ENCODE measurements at places on chromosomes 5 and 9.

- no peak for DNase-seq
Measured at GRCh38 chr5:180138214-180138975, 66.8 kb upstream of the RNF130 start.

GRCh38 chr5:59212596-59212995 is 629.7 kb downstream of the RAB3C start:
- no peak for DNase-seq

DNA sequence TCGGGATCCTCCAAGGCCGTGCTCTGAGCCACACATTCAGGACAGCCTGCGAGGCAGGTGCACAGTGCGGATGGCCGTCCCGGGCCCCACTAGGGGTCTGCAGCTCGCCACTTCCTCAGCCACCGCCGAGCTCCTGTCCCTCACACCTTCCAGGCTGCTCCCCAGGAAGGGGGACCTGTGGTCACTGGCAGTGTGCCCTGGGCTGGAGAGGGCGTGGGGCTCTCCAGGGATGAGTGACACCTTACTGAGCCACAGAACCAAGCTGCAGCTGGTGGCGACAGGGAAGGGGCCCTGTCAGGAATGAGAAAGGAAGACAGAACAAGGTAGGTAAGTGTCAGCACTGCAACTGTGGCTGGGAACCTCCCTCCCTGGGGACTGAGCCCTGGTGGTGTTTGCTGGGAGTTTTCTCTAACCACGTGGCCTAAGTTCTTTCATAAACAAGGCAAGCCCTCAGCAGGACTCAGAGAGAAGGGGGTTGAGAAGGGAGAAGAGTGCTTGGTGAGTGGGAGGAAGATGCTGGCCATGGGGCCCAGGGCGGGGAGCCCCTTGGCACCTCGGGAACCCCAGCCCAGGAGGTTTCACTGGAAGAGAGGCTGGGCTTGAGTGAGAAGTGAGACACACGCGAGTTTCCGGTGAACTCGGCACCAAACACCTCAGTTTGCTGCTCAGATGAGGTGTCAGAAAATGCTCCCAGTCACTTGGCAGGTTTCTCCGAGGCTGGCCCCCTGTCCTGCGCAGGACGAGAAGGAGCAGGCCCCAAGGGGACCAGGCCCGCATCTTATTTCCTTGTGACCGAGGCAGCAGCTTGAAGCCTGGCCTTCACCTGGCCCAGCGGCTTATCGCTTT is 5.2 kb downstream of the IL13 start:
- DNase-seq: no peak

DNA sequence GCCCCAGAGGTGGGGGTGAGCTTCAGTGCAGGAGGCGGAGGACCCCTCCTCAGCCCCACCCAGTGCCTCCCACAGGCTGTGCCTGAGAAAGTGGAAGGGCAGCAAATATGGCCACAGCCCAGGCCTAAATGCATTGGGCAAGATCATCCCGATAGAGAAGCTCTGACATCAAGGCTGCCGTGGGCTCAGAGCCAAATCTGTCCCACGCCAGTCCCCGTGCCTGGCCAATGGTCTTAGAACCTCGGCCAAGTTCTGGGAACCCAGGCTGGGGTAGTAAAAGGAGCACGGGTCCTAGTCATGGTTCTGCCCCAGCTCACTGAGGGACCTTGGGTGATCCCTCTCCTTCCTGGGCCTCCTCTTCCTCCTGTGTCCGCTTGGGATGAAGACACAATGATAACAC is 27.7 kb upstream of the TNIP1 start:
- DNase-seq: no peak

DNA sequence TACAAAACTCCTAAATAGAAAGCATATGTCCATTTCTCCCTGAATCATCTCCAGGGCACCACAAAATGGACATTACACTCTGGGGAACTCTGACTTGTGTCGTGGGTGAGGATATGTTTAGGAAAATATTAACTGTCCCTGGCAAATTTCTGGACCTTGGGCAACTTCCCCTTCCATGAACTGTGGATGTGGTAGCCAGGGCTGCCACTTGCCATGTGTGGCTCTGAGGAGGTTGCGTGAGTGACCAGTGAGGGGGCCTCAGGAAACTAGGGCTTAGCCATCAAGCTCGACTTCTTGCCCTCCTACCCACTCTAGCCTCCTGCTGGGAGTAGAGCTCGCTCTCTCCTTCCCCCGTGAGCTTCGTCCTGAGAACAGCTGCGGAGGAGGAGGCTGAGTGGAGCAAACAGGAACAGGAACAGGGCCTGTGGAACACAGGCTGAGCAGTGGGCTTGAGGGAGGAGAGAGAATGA is 13.8 kb upstream of the STC2 start:
- DNase-seq: no peak

GRCh38 chr9:97598461-97599288 is 34.5 kb downstream of the TSTD2 start:
- peak; percentile 47 for DNase-seq

DNA sequence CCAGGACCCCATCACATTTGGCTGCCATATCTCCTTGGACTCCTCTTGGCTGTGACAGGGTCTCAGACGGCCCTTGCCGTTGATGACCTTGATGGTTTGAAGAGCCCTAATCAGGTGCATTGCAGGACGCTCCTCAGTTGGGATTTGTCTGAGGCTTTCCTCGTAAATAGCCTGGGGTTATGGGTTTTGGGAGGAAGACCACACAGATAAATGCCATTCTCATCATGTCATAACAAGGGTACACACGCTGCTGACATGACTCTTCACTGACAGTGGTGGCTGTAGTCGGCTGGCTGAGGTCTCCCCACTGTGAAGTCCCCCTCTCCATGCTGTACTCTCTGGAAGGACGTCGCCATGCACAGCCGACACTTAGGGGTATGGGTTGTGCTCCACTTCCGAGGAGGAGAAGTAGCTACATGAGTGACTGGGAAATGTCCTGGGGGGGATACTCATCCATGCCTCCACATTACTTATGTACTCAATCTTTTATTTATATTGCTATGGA is 42.9 kb upstream of the SPTLC1 start:
- no peak for DNase-seq

DNA sequence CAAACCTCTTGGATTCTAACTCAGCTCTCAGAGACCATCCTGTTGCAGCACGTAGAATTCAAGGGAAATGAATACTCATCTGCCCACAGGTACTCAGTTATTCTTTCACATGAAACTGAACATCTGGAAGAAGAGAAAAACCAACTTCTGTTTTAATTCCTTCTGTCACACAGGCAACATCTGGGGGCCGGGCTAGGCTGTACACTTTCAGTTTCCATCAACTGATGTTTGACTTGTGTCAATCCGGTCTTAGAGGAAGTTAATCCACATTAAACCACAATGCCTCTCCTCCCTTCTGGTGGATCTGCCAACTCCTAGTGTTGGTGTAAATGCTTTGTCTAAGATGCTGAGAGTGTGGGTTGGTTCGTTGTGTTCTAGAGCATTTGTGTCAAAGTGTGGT is 17.6 kb downstream of the DMRT3 start:
- no peak for DNase-seq

- no peak for DNase-seq
Measured at GRCh38 chr5:117302949-117303348, 728.3 kb upstream of the SEMA6A start.
